ENCODE measurements at places on chromosomes 2 and 18.

GRCh38 chr2:160694631-160695030 lies 201.0 kb upstream of the RBMS1 start:
- no peak for DNase-seq

DNA sequence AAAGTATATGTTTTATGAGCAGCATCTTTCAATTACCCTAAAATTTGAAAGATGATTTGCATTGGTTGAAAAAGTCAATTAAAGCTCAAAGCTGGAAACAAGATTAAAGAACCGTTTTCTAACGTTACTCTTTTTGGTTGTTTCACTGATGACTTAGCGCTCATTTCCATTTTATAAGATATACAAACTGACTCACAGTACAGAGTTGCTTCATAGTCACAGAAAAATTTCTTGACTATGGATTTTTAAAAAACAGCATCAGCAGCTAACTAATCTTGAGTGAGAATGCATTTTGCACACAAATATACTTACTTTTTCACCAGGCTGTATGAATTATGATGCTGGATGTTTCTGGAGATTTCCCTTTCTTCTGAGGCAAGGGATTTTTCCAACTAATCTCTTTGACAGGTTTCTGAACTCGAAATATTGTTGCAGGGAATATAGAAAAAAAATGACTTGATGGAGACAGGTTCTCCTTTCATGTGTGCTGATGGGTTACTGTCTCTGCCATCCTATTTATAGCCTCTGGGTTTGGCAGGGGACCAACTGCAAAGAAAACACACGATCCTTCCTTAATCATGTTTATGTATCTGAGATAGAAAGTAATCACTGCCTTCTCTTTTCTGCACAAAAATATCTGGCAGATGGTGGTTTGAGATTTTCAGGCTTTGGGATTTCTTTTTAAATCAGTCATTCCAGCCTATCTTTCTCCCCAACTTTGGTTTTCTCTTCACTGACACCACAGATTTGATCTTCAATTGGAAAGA lies 129.4 kb upstream of the DAPL1 start:
- no peak for DNase-seq

DNA sequence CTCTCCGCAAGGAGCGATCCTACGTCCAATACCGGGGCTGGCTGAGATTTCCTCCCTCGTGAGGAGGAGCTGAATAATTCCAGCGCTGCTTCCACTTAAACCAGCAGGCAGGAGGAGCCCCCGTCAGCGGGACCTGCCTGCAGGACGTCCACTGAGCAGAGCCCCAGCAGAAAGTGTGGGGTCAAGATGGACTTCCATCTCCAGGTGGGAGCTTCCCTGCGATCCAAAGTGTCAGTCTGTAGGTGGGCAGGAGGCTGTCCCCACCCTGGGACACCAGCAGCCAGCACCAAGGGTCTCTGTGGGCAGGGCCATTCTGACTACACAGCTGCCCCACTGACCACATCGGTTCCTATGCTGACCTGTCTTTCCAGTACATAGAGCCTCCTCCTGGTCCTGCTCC lies 462 bp upstream of the OTOS start:
- no peak for DNase-seq

DNA sequence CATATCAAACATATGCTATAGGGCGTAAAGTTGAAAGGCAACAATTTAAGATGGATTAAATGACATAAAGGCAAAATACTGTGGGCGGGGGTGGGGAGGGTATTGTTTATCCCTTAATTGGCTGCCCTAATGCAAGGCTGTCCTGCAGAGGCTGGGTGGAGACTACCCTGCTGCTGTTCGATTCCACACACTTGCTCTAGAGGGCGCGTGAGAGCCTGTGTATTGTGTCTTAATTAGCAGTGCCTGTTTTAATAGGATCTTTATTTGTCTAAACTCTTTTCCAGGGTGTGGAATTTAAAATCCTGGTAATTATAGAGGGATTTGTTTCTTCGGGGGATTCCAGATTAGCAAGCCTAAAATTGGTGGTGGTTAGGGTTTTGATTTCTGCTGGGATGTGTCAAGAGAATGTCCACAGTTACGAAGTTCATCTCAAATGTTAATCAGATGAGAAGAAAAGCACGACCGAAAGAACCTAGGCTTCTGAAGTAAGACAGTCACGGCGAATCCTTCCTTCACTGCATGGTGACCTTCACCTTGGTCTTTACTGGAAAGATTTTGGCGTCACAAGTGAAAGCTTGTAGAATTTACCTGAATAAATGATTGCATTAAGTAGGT lies 103.5 kb upstream of the MAP3K20 start:
- peak; percentile 65 for DNase-seq

DNA sequence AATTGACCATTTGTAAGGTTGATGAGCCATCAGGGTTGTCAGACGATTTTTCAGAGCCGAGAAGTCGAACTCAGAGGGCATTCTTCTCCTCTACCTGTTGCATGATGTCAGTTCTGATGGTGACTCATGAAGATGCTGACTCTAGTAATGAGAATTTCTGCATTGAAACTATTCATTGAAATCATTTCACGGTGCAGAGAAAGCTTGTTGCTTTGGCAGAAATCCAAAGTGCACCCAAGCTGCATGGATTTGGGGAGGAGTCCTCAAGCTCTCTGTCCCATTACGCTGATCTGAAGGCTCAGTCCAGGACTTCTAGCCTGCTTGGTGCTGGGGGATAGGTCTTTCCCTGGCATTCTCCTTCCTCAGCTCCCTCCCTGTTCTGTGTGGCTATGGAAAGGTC lies 125.7 kb upstream of the PXDN start:
- DNase-seq: no peak

GRCh38 chr18:47936952-47937351 lies 6.5 kb upstream of the SMAD2 start:
- DNase-seq: peak; percentile 93

DNA sequence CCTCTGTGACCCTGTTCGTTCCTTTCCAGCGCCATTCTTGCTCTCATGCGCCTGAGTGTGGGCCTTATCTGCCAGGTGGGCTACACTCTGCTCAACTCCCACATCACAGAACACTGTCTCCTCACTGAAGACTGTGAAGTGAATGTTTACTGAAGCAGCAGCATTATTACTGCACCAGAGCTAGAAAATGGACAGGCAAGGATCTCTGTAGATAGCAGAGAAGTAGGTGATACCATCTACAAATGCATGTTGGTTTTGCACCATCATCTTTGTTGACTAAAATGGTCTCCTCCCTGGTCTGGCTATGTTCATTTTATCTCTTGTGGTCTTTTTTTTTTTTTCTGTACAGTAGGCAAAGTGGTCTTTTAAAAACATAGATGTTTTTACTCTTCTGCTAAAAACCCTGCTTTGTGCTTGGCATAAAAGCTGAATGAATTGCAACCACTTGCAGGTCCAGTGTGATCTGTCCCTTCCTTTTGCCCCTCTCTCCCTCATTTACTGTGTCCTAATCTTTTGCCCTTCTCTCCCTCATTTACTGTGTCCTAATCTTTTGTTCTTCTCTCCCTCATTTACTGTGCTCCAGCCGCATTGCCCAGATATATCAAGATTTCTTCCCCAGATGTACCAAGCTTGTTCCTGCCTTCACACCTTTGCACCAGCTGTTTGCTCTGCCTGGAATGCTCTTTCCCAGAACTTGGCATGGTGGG lies 35.4 kb downstream of the BABAM2 start:
- DNase-seq: no peak

DNA sequence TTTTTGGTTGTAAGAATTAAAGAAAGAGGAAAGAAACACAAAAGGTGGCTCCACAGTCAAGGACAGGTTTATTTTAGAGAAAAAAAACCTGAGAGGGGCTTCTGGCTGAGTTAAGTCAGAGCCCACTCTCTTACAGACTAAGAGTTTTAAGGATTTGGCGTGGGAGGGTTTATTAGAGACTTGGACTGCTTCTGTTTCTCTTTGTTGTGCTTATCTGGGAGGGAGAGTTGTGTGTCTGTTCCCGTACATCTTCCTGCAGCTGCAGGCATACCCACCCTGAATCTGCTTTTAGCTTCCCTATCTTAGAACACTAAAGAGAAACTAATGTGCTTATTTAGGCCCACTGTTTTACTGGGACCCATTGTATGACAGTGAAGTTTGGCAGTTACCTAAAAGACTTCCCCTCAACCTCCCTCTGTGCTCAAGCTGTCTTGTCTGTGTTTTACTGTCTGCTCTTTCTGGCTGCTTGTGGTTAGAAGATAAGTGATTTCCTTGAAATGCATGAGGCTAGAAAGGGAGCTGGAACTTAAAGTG lies 2.7 kb downstream of the RSAD2 start:
- DNase-seq: peak; percentile 71

GRCh38 chr2:25032901-25033300 lies 9.0 kb upstream of the EFR3B start:
- no peak for DNase-seq

DNA sequence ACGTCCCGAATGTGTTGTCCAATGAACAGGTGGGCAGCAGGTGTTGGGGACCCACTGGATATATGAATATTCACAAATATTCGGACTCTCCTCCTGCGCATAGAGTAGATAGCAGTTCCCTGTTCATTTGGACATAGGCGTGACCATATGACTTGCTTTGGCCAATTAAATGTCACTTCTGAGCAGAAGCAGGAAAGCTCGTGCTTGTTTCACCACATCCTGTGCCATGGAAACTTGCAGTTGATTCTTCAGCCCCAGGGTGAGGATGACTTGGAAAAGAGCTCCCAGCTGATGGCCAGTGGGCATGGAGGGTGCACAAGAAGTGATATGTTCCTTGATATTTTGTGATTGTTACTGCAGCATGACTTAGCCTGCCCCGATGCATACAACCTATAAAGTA lies 52.6 kb downstream of the PTPRM start:
- no peak for DNase-seq

- DNase-seq: no peak
Observed at GRCh38 chr2:120452945-120453634, 107.2 kb downstream of the INHBB start.

DNA sequence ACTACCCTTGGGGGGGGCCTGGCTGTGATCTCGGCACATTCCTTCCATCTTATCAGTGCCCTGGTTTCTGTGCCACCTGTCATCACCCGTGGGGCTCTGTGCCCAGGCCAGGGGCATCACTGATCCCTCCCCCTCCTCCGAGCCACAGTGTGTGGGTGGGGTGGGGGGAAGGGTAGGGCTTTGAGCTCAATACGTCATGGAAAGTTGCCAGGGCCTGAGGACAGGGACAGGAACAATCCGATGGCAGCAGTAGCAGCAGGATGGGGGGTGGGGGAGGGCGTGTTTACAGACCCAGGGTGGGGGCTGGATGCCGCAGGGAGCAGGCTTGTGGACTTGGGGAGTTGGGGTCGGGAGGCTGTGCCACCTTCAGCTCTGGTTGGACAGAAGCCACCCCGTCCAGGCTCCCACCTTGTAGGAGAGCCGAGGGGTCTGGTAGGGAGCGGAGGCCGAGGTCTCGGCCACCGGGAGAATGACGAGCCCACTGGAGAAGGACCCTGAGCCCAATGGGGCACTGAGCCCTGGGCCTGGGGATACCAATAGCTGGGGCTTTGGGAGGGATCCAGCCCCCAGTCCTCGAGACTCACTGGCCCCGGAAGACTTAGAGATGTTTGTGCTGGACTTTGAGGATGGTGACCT lies 3.5 kb downstream of the SLC4A3 start:
- no peak for DNase-seq

GRCh38 chr18:77369644-77370043 lies 120.0 kb downstream of the GALR1 start:
- DNase-seq: no peak

DNA sequence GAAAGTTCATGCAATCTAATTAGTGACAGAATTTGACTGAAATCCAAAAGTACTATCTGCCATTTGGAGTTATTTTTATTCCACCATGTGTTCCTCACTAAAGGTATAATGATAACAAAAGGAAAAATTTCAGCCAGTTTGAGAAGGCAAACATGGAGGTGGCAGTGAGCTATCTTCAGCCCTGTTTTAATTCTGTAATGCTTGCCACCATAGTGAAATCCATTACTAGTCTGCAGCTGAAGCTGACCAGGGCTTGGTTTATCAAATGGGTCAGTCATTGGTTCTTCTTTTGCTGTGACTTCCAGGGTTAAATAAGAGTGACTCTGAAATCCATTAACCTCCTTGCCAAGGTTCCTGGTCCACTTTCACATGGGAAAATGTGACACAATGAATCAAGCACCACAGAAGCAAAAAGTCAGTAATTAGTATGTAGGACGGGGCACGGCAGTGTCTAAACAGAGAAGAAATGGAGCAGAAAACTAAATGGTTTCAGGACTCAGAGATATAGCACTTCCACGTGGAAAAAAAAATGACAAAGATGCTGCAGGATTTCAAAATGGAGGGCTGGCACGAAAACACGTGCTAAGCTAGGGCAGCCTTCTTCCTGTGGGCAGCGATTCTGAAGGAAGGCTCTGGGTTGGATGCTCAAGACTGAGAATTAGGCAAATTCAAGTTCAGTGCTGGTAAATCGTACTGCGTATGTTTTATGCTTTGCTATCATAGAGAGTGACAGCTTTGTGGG lies 87.2 kb downstream of the EPHA4 start:
- no peak for DNase-seq

DNA sequence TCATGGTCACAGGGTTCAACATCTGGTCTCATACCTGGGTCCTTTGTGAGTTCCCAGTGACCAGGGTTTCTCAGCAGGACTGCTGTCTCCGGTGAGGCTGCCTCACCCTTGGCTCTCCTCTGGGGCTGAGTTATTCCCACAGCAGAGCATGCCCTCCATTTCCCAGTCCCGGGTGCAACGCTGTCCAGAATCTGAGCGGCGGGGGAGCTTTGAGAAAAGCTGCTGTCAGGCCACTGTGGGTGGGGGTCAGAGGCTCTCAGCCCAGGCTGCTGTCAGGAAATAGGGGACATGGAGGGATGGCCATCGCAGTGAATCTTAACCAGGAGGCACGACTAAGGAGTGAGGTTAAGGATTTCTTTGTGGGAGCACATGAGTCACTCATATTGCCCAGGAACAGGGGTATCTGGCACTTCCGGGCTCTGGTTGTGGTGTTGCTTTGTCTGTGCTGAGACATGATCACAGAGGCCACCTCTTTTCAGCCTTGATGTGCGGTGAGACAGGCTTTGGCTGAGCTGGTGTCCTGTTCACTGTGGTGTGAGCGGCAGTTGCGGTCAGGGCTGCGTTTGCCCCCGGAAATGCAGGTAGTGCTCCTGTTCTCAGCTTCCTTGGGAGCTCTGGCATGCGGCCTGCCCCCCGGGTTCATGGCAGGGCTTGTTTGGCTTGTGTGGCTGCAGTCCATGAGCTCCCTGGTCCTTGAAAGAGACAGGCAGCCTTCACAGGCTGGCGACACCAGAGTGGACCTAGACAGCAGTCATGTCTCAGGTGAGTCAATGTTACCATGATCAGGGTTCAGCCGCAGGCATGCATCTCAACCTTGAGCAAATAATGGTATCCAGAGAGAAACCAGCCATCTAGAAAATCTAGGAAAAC lies 310.7 kb upstream of the MYT1L start:
- no peak for DNase-seq

DNA sequence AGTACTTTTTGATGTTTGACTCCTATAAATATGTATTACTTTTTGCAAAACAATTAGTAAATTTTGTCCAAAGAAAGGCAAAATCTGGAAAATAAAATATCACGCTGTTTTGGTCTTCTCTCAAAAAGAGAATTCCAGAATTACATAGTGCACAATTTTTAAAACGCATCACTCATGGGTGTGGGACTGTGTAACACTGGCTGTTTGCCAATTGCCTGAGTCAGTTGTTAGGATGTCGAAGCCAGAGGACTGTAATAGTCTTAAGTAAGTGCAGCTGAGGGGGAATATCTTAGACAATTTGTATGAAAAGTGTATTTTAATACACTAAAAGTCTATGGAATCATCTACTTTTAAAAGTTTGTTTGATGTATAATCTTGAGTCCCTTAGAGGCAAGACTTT lies 24.1 kb upstream of the EPHA4 start:
- DNase-seq: no peak

- DNase-seq: no peak
Observed at GRCh38 chr2:151843691-151844061, 15.5 kb upstream of the ARL5A start.

- no peak for DNase-seq
Observed at GRCh38 chr18:79775441-79776221, 22.1 kb upstream of the KCNG2 start.

GRCh38 chr2:129296806-129297205 lies 682.7 kb upstream of the RAB6C start:
- no peak for DNase-seq

All from NB4 (cell line).